ENCODE measurements at places on chromosomes 4 and X. TPM values are rescaled to one million over a fixed set of nuclear protein-coding genes. Genes with fewer than 3 reads are reported as not detected.

The F8A2 gene
- polyA plus RNA-seq, result not detected

The CCNA2 gene
- polyA plus RNA-seq, result 0.82 TPM

The TEX13D gene
- 0.02 TPM for polyA plus RNA-seq

The SH3RF1 gene
- 4.0 TPM for polyA plus RNA-seq

The HAND2 gene
- 5.0 TPM for polyA plus RNA-seq

The KIAA1210 gene
- not detected for polyA plus RNA-seq

The GABRG1 gene
- polyA plus RNA-seq, result not detected

The ARAF gene
- 78.7 TPM for polyA plus RNA-seq

The EXOC1L gene
- not detected for polyA plus RNA-seq

The CT45A2 gene
- polyA plus RNA-seq, result not detected

The GNRHR gene
- polyA plus RNA-seq, result not detected

The ADH7 gene
- 0.07 TPM for polyA plus RNA-seq

The RHOXF2 gene
- polyA plus RNA-seq, result not detected

The TLL1 gene
- 1.5 TPM for polyA plus RNA-seq

The HDAC6 gene
- 132 TPM for polyA plus RNA-seq

The ATP1B4 gene
- not detected for polyA plus RNA-seq

The PDE5A gene
- 5.8 TPM for polyA plus RNA-seq

The SPIN2A gene
- 0.70 TPM for polyA plus RNA-seq

The GYPE gene
- not detected for polyA plus RNA-seq

The PDS5A gene
- 12.1 TPM for polyA plus RNA-seq

The DDX53 gene
- not detected for polyA plus RNA-seq

The SPANXN3 gene
- not detected for polyA plus RNA-seq

The UGT2B11 gene
- polyA plus RNA-seq, result not detected

The BEX1 gene
- polyA plus RNA-seq, result 263 TPM

The TSPAN6 gene
- 22.8 TPM for polyA plus RNA-seq
